ENCODE measurements at places on chromosomes 4 and X.

DNA sequence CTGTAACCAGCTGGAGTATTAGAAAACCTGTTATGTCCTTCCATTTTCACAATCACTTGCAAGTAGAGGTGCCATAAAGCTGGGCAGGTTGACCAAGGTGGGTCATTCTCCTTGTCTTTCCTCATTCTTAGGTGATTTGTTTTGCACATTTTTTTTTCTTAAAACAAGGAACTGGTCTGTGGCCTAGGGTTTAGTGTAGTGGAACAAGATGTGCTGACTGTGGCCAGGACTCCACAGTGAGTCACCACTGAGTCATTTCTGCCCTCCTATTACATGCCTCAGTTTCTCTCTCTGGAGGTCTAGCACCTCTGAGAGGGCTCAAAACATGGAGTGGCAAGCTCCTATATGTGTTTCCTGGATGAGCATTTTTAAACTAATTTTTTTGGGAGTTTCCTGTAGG, 355.9 kb downstream of the GPM6A start:
- DNase-seq: no peak

GRCh38 chrX:39936886-39937770, 160.6 kb downstream of the BCOR start:
- DNase-seq: no peak

DNA sequence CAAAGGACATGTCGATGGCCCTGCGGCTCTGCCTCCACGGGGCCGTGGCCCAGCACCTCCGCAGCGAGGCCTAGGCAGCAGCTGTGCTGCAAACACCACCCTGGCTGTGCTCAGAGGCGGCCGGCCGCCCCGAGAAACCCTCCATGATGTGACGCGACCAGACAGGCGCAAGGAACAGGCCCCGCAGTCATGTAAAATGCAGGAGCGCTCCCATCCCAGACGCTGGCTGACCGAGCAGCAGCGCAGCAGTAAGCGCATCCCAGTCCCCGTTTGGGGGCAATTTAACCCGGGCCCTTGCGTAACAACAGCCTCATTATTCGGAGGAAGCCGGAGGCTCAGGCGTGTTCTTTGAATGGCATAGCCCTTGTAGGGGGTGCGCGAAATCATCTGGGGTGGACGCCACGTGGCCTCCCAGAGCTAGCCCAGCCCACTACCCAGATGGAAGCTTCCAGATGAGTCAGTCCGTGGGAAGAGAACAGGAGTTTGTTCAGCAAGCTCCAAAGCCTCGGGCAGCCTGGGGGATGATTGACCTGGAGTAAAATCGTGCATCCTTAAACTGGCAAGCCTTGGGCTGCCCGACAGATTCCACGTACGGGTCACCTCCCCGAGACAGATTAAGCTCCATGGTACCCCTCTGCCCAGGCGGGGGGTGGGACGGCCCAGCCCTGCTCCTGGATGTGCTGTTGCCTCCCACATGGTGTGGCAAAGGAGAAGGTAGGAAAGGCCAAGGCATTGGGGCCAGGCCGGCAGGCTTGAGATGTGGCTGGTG, 124.0 kb downstream of the HMX1 start:
- DNase-seq: no peak

DNA sequence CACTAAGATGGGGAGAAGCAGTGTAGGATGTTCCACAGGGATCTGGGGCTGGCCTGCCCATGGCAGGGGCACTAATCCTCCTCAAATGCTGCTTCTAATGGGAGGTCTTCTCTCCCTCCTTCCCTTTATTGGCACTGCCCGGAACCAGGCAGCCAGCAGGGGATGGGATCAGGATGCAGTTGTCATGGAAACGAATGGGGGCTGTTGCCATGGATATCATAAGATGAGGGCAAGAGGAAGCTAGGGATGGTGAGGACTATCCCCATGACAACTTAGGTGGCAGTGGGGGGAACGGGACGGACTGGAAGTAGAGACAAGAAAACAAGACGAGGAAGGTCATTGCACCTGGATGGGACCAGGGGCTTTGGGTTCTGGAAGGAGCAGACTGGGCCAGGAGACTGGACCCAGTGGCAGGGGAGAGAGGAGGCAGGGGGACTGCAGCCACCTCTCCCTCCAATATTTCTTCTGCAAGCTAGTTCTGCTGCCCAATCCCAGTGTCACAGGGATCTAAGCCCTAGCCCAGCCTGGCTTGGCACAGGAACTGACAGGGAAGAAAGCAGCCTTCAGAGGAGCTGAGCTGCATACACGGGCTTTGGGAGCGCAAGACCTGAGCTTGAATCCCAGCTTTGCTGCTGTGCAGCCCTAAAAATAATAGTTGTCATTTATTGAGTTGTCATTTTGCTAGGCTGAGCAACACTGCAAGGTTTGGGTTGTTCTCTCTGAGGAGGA, 19.0 kb downstream of the IQSEC2 start:
- DNase-seq: no peak

- DNase-seq: no peak
Observed at GRCh38 chrX:39645178-39645895, 452.4 kb downstream of the BCOR start.

- DNase-seq: no peak
Observed at GRCh38 chr4:189124149-189124758, 816.4 kb upstream of the FRG1 start.

GRCh38 chr4:38105475-38106220, 145.4 kb downstream of the PTTG2 start:
- DNase-seq: no peak
